Ascending aorta (tissue), 2 donors: ENCODE measurements at places on chromosomes 6 and 20. TPM values are rescaled to one million over a fixed set of nuclear protein-coding genes. Genes with fewer than 3 reads are reported as not detected.

GRCh38 chr6:77089776-77090175 lies 373.5 kb downstream of the HTR1B start:
- no peak overlapping the region for H3K27ac ChIP-seq
- no peak for DNase-seq
- H3K4me3 ChIP-seq, result no peak overlapping the region
- H3K36me3 ChIP-seq, result no peaks in the 10 kb centered on the region

- H3K27me3 ChIP-seq, result no peaks in the 10 kb centered on the region
- H3K27ac ChIP-seq, result no peak overlapping the region
- no peaks in the 10 kb centered on the region for H3K36me3 ChIP-seq
- H3K4me3 ChIP-seq, result no peak overlapping the region
- no peaks in the 10 kb centered on the region for H3K4me1 ChIP-seq
- no peak for DNase-seq
These were observed 107.6 kb upstream of the TRAF3IP2 start for GRCh38 chr6:111713236-111713635.

- no peak overlapping the region for H3K4me3 ChIP-seq
- no peak overlapping the region for H3K27ac ChIP-seq
- H3K36me3 ChIP-seq, result no peaks in the 10 kb centered on the region
- DNase-seq, result no peak
- H3K4me1 ChIP-seq, result no peaks in the 10 kb centered on the region
These were observed 146.3 kb upstream of the RNF24 start for GRCh38 chr20:4161401-4162251.

DNA sequence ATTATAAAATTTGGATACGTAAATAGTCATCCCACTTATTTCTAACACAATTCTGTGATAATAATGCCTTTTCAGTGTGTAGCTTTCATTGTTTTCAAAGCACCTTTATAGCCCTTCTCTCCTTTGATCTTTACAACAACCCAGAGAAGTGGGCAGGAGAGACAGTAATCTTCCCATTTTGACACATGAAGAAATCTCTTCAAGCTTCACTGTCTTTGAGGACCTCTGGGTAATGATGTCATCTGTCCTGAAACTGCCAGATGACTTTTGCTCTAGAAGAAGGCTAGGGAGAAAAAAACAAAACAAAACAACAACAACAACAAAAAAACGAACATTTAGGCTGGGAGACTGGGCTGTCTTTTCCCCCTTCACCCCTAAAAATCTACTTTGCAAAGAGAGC lies 203.0 kb downstream of the KCNQ5 start:
- H3K36me3 ChIP-seq, result no peaks in the 10 kb centered on the region
- H3K27ac ChIP-seq, result no peak overlapping the region
- no peaks in the 10 kb centered on the region for H3K27me3 ChIP-seq
- DNase-seq, result no peak
- no peak overlapping the region for H3K4me3 ChIP-seq
- no peaks in the 10 kb centered on the region for H3K4me1 ChIP-seq

DNA sequence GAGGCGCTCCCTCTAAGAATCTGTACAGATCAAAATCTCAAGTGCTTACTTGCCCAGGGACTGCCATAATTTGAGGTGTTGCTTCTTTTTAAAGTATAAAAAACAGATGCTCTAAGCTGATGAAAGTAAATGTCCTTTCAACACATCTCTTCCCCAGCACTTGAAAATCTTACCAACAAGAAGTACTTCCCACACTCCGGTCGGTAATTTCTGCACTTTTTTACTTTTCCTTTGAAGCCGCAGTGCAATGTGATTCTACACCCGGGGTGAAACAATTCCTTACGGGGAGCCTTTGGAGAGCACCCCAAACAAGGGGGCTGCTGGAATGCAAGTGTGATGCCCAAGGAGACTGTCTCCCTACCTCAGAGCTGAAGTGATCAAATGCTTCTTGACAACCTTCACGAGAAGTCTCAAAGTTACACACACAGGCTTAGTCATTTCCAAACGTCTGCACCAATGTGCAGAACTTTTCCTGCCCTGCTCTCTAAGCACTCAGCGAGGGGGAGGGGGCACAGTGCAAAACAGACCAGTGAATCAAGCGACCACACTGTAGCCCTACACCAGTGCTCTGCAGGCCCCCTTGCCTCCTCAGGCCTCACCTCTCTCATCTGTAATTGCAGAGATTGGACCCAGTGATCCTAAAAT lies 56.7 kb downstream of the ATXN1 start:
- no peak for DNase-seq
- peak overlapping the region; percentile 60 for H3K4me3 ChIP-seq
- H3K36me3 ChIP-seq, result no peaks in the 10 kb centered on the region
- H3K27ac ChIP-seq, result peak overlapping the region; percentile 69
- H3K4me1 ChIP-seq, result peaks cover 7% of the 10 kb centered on the region

- no peak overlapping the region for H3K27ac ChIP-seq
- H3K4me3 ChIP-seq, result no peak overlapping the region
- H3K36me3 ChIP-seq, result no peaks in the 10 kb centered on the region
- DNase-seq, result no peak
- no peaks in the 10 kb centered on the region for H3K4me1 ChIP-seq
- H3K27me3 ChIP-seq, result no peaks in the 10 kb centered on the region
These were observed 780.9 kb downstream of the QKI start for GRCh38 chr6:164195278-164195941.

- peaks cover 3% of the 10 kb centered on the region for H3K4me1 ChIP-seq
- H3K4me3 ChIP-seq, result no peak overlapping the region
These were observed 78.8 kb downstream of the CDS2 start for GRCh38 chr20:5205348-5206210.

- H3K27ac ChIP-seq, result peak overlapping the region; percentile 30
- no peaks in the 10 kb centered on the region for H3K36me3 ChIP-seq
- H3K4me3 ChIP-seq, result no peak overlapping the region
- no peaks in the 10 kb centered on the region for H3K4me1 ChIP-seq
- H3K27me3 ChIP-seq, result no peaks in the 10 kb centered on the region
- no peak for DNase-seq
These were observed 37.1 kb downstream of the NCOA7 start for GRCh38 chr6:125827788-125828320.

GRCh38 chr6:140237251-140237650 lies 862.8 kb upstream of the CITED2 start:
- no peak for DNase-seq
- H3K27me3 ChIP-seq, result no peaks in the 10 kb centered on the region
- H3K36me3 ChIP-seq, result no peaks in the 10 kb centered on the region

DNA sequence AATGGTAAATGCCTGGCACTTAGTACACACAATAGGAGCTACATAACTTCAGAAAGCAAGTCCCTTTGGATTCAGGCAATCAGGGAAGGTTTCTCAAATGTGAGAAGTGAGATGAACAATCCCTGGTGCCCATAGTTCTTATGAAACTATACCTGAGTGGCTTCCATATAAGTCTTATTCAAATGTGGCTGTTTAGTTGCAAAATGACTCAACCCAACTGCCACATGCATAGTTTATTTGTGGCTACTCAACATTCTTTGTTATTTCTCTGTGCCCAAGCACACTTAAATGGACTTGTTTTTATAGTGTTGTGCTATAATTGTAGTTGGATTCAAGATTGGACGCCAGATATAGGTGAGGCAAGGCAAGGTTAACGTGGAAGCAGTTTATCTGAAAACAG lies 93.7 kb upstream of the ATXN1 start:
- no peaks in the 10 kb centered on the region for H3K27me3 ChIP-seq
- H3K4me3 ChIP-seq, result no peak overlapping the region
- H3K27ac ChIP-seq, result no peak overlapping the region
- DNase-seq, result no peak
- no peaks in the 10 kb centered on the region for H3K36me3 ChIP-seq
- H3K4me1 ChIP-seq, result no peaks in the 10 kb centered on the region

DNA sequence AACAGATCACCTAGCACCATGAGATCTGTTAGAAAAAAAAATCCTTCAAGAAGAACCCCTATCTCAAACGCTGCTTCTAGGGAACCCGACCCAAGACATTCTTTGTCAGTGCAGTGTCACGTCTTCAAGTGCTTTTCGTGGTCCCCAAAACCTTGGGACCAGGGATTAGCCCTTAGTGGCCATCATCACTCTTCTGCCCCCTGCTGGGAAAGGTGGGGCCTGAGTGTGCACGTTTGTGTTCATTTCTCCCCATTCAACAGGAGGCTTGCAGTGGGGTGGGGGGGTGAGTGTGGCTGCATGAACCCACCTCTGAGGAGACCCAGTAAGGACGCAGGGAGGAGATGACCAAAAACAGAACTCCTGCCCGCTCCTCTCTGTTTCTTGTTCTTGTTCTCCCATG lies 218.2 kb upstream of the RNF24 start:
- H3K27ac ChIP-seq, result peak overlapping the region; percentile 51
- no peaks in the 10 kb centered on the region for H3K36me3 ChIP-seq

GRCh38 chr6:79713701-79714322 lies 82.7 kb downstream of the SH3BGRL2 start:
- DNase-seq, result no peak
- H3K27ac ChIP-seq, result no peak overlapping the region
- H3K27me3 ChIP-seq, result no peaks in the 10 kb centered on the region
- H3K4me1 ChIP-seq, result no peaks in the 10 kb centered on the region

DNA sequence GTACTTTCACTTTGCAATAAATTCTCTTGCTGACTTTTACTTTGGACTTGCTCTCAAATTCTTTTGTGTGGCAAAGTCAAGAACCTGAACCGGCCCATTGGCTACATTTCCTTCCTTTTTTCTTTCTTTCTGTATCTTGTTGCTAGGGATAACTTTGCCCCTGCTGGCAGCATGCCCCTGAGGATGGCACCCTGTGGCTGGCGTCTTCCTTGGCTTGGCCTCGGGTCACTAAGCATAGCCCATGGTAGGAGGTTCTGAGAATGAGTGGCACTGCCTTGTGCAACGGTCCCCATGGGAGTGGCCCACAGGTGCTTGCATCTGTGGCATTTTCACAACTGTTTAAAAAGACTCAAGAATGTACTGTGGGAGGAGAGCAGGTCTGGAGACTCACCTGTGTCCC lies 14.0 kb upstream of the HLA-F start:
- DNase-seq, result no peak
- H3K4me1 ChIP-seq, result no peaks in the 10 kb centered on the region

Gene DEFB129
- total RNA-seq, result not detected

Gene SLC32A1
- total RNA-seq, result not detected

Gene SRSF3
- 94.7 TPM for total RNA-seq

Gene GUCA1A
- total RNA-seq, result 0.21 TPM

Gene HTR1E
- not detected for total RNA-seq

Gene OPRM1
- not detected for total RNA-seq

Gene GGT7
- total RNA-seq, result 25.5 TPM
